CD8-positive, alpha-beta T cell (primary cell): ENCODE measurements at places on chromosomes 11 and 22.

DNA sequence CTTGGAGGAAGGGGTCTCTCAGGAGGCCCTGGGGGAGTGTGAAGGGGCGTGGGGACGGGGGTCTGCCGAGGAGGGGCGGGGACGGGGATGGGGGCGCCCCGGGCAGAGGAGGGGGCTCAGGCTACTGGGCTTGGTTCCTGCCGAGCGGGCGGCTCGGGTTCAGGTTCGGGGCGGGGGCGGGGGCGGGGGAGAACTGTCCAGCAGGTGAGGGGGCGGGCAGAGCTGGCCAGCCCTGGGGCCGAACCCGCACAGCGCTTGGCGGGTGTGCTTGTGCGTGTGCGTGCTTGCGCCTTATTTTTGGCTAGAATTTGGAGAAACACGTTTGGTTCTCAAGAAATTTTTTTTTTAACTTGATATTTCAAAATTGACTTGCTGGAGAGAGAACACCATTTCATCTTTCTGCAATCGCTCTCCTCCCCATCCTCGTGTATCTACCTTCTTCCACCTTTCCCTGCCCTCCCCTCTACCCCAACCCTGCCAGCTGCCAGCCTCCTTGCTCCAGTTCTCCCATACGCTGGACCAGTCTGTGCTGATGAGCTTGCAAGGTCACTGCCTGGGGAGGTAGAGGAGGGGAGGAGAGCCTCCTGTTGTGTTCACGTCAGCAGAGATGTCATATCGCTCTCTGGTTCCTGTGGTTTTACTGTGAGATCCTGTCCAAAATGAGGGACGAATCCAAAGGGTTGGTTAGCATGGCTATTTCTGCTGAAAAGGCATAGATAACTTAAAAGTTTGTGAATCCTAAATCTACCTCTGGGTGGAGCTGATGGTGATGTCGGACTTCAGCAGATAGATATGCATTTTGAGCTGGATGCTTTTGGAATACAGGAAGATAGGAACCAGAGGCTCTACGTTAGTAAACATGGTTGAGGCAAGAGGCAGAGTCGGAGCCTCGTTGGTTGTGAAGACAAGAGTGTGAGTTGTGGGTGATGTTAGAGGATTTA is 668 bp downstream of the MADD start:
- DNase-seq: no peak

- DNase-seq: no peak
Observed at GRCh38 chr22:25497716-25498115, 66.8 kb upstream of the GRK3 start.

DNA sequence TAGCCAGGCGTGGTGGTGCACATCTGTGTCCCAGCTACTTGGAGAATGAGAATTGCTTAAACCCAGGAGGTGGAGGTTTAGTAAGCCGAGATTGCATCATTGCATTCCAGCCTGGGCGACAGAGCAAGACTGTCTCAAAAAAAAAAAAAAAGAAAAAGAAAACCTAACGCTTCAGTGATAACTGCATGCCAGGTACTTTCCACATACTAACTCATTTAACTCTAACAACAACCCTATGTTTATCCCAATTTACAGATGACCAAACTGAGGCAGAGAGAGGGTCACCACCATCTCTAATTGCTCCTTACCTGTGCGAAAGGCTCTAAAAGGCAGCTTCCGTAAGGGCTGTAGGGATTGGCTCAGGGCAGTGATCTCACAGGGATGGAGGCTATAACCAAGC is 11.6 kb downstream of the PISD start:
- DNase-seq: no peak

- DNase-seq: peak; percentile 89
Observed at GRCh38 chr22:38569972-38570778, at the start of gene DMC1. Gene DMC1 (minus strand): TSS chr22:38570183. CDS start chr22:38568256, 1,927 bp downstream.

DNA sequence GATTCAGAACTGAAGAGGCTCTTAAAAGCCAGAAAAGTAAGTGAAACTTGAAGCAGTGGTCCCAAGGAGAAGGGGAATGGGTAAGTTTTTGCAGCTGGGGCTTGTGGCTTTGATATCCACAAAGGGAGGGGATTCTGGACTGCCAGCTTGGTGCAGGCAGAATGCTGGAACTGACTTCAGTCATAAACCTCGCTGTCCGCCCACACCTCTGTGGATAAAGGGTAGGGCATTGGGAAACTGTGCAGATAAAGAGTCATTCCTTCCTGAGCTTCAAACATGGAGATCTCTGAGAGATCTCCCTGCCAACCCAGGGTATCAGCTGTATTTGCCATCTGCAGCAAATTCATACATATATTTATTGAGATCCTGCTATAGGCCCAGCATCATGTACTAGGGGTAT is 124.3 kb upstream of the OR9Q1 start:
- no peak for DNase-seq

DNA sequence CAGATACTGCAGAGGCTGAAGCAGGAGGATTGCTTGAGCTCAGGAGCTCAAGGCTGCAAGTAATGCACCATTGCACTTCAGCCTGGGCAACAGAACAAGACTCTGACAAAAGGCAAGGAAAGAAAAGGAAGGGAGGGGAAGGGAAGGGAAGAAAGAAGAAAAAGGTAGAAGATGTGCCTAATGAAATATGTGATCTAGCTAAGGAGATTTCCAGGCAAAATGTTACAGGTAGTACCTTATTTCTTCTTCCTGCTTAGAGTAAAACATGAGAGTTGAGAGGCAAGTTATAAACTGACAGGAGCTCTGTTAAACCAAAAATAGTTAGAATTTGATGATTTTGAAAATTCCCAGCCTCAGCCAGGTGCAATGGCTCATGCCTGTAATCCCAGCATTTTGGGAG is 4.7 kb upstream of the PELI3 start:
- no peak for DNase-seq

- DNase-seq: no peak
Observed at GRCh38 chr11:30535818-30536217, 50.3 kb downstream of the MPPED2 start.

DNA sequence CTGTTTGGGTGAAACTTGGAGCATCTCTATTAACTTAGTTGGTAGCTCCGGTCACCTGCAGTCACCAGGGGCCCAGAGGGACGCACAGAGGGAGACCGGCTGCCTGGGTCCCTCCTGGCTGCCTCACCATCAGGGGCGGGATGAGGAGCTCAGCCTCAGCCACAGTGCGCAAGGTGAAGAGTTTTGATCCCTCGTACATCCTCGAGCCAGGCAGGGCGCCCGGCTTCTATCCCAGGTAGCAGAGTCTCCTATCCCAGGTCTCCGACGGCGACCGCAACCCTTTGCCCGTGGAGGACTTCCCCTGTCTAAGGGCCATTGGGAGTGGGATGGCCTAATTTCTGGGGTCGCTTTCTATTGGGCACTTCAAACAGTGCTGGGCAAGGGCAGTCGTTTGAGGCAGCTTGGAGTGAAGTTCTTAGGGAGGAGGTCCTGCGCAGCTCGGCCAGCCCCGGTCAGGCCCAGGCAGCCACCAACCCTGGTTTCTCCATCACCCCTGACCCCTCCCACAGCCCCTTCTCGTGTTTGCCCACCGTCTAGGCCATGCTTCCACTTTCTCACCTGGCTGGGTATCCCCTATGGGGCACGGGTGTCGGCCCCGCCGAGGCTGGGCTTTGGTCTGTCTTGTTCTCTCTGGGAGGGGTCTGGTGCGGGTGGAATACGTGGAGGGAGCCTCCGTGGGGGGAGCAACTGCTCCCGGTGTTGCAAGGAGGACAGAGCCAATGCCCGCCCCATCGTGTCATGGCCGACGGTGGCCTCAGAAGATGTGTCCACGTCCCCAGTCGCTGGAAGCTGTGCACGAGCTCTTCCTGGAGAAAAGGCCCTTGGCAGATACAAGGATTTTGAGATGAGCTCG is 3.6 kb upstream of the MRGPRG start:
- no peak for DNase-seq

GRCh38 chr11:92489826-92490399 is 265.3 kb downstream of the FAT3 start:
- DNase-seq: no peak

DNA sequence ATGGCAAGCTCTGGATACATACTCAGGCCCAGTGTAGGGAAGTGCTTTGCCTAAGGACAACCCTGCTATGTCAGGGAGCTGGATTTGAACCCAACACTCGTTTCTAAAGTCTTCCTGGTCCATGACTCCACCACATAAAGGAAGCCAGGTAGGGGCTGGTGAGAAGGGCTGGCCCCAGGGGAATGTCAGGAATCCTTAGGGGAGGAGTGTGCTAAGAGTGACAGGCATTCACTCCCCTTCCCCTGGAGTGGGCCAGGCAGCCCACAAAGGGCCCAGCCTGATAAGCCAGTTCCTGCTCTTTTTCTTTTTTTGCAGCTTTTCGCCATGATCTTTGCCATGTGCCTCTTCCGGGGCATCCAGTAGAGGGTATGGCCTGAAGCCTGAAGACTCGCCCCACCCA is 21.9 kb downstream of the TP53I11 start:
- DNase-seq: no peak

GRCh38 chr22:39658367-39658766 is 87.8 kb downstream of the CACNA1I start:
- DNase-seq: peak; percentile 41
